ENCODE measurements at places on chromosomes 7 and 10.

- no peak for DNase-seq
These were observed 48.9 kb downstream of the ZCCHC24 start for GRCh38 chr10:79396520-79396919.

- DNase-seq = no peak
These were observed 336.8 kb upstream of the IGFBP3 start for GRCh38 chr7:46257761-46258448.

GRCh38 chr10:63563623-63564022, 42.4 kb downstream of the REEP3 start:
- DNase-seq = no peak

- DNase-seq = no peak
These were observed 31.9 kb downstream of the LCOR start for GRCh38 chr10:96863922-96864543.

- DNase-seq = no peak
These were observed 123.6 kb downstream of the UBE2H start for GRCh38 chr7:129828989-129829736.

GRCh38 chr10:49001870-49002672, 62.4 kb upstream of the LRRC18 start:
- no peak for DNase-seq

- DNase-seq = no peak
These were observed 20.8 kb upstream of the HYAL4 start for GRCh38 chr7:123823898-123824753.

DNA sequence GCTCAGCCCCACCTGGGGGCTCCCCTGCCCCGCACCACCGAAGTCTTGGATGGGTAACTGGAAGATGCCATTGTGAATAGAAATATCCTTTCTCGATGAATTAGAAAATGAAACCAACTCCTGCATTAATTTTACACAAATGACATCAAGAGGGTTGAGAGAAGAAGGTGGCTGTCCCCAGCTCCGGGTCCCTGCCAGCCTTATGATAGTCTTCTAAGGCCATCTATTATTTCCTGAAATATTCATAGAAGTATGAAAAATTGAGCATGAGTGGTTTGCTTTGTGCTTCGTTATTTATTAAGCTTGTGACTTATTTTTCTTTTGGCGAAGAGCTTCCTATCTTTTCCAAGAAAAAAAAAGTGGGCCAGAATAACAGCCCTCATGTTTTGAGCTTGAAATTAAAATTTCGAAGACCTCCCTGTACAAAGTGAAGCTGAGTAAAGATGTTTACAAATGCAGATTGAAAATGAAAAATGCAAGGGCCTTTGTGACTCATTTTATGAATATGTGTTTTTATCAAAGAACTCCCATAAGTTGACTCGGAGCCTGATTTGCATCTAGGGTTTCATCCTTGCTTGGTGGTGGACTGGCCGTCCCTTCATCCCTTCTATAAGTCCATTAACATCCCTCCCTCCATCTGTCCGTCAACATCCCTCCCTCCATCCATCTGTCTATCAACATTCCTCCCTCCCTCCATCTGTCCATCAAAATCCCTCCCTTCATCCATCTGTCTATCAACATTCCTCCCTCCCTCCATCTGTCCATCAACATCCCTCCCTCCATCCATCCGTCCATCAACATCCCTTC, 20.5 kb upstream of the CFAP46 start:
- DNase-seq = no peak

DNA sequence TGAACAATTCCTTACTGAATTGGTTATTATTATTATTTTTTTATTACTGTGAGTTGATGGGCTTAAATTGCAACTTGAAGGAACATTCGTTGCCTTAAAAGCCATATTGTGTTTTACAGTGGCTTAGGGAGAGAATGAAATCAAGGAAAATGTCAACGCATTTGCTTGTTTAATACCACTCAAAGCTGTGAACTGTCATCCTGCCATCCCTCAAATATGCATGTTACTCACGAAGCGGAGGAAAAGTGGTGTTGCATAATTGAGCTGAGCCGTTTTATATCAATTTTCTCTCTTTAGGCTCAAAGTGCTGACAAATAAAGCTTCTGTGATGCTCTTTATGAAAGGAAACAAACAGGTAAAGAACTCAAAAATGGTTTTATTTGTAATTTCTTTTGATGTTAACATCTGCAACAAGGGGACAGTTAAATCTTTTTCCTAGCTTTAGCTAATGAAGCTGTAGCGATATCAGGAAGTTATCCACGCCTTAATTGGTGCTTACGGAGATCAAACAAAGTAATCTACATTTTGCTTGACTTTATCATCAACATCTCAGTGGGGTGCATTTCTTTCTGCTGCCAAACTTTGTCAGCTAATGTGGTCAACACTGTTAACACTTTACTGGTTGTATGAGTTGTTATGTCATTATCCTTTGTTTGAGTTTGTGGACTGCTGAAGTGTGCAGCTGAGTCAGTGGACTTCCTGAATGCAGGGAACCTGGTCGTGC, 33.1 kb downstream of the GLRX3 start:
- DNase-seq = no peak

- DNase-seq = no peak
These were observed 1634.5 kb upstream of the LRRTM3 start for GRCh38 chr10:65291286-65291685.

- DNase-seq = no peak
These were observed 44.2 kb upstream of the PPP2R2D start for GRCh38 chr10:131856441-131857094.

- DNase-seq = no peak
These were observed 47.2 kb upstream of the TNRC18 start for GRCh38 chr7:5470816-5471215.

GRCh38 chr7:91800389-91800788, 80.1 kb downstream of the MTERF1 start:
- DNase-seq = no peak

DNA sequence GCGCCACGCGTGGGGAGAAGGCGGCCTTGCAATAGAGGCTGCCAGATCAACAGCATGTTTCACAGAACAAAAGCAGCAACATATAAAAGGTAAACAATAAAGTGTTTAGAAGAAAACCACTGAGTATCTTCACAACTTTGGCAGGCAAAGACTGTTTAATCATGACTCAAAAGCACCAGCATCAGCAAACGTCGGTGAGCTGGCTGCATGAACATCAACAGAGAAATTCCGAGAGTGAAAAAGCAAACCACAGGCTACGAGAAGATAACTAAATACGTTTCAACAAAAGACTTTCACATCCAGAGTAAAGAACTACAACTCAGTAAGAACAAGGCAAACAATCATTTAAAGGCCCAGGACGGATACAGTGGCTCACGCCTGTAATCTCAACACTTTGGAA, 172.0 kb downstream of the MAD1L1 start:
- no peak for DNase-seq

GRCh38 chr10:71023704-71024283, 135.4 kb upstream of the PCBD1 start:
- no peak for DNase-seq

DNA sequence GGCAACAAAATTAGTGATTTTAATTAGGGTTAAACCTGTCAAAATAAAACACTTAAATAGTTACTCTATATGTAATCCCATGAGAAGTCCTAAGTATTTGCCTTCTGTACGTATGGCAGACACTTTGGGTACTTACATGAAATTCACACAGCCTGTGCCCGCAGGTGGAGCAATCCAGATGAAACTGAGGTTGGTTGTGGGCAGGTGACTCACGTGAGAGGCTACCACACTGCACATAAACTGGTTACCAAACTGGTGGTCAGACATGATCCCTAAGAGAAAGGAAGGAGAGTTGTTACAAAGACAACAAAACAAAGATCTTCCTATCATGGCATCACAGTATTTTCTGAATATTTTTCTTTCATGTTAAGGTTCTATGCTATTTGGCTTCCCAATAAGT, 156.1 kb downstream of the RELN start:
- DNase-seq = no peak

DNA sequence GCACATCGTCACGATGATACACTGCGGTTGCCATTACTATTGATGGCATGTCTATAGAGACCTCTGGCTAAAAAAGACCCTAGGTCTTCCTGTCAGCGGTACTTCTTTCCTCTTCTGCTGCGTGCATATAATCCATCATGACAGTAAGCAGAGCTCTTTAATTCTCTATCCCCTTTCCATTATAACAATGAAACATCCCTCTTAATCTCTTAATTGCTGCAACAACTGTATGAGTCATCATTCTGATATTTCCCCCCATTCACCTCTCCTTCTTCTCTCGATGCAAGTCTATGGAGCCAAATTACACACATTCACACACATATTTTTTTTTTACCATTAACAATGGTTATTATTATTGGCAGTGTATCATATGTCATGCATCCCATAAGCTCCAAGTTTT, 45.2 kb upstream of the AKR1E2 start:
- no peak for DNase-seq

DNA sequence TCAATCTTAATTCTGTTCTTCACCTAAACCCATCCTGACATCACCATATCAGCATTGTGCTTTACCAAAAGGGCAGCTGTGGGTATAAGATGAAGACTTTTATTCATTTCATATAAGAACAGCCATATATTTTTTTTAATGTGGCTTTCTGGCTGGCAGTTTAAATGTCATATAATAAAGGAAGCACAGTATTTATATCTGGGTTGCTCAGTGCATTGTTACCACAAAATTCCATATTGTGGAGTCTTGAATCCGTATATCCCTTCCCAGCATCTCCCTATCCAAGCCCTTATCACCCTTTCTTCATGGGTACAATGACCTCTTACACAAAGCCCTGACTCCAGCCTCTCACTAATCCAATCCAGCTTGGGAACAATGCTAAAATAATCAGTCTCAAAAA, 125.8 kb downstream of the RAPGEF5 start:
- DNase-seq = no peak

DNA sequence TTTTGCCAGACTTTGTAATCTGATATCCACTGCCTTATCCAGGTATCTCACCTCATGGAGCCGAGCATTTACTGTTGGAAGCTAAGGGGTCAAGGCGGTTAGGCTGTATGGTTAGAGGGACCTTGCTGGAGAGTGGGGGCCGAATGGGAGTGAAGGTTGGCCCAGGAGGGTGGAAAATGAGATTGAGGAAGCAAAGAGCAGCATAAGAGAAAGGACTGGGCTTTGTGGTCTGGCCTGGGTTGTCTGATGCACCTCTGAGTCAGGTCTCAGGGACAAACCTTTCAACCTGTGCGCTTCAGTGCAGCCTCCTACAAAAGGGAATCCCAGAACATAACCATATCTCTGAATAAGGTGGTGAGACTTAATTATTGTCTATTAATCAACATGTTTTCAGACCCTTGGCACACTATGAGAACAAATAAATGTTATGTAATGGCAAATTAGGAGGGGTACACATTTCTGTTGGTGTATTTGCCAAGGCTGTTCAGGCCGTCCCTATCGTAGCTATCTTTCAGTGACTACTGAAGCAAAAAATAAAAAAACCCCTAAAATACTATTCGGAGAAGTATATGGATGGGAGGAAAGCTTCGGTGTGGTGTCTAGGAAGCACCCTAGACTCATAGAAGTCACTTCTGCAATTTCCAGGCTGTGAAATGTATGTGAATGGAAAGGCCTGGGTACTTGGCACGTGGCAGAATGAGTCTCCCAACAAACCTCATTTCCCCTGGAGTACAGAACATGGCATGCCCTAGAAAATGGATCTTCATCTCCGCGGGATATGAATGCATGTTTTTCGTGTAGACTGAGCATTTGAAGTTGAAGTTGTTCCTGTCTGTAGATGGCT, 4.3 kb downstream of the CAMK1D start:
- no peak for DNase-seq

DNA sequence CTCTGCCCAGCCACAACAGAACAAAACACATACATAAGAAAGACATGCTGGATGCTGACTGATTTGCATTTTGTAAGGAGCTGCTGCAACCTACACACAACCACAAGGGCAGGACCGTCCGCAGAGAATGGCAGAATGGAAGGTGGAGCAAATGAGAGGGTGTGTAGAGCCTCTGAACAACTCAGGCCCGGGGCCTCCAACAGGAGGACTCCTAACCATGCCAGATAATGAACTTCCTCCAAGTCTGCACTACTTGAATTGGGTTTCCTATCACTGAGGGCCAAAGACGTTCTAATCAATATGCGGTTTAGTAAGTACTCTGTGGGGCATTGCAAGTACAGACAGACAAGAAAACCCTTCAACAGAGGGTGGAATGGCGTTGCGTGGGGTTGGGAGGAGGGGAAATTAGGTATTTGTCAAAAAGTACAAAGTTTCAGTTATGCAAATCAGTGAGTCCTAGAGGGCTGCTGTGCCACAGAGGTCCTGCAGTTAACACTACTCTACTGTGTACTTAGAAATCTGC, 14.6 kb downstream of the VOPP1 start:
- no peak for DNase-seq

- no peak for DNase-seq
These were observed 6.9 kb downstream of the CYCS start for GRCh38 chr7:25118048-25118753.

- no peak for DNase-seq
These were observed 179.9 kb upstream of the CXCL12 start for GRCh38 chr10:44564790-44565189.

DNA sequence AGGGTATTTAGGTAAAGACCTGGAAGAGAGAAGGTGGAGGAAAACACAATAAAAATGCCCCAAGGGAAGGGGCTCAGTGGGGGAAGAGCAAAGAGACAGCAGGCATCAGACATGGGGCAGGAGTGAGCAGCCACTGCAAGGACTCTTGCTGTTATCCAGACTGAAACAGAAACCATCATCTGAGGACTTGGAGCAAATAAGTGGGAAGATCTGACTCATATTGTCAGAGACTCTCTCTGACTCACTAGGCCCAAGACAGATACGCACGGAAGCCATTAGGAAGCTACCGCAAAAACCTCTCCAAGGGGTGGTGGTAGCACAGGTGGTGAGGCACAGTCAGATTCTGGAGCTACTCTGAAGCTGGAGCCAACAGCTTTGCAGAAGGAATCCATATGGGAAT, 110.7 kb downstream of the RNF32 start:
- no peak for DNase-seq

GRCh38 chr10:13670311-13670710, 83.5 kb downstream of the PRPF18 start:
- DNase-seq = no peak

DNA sequence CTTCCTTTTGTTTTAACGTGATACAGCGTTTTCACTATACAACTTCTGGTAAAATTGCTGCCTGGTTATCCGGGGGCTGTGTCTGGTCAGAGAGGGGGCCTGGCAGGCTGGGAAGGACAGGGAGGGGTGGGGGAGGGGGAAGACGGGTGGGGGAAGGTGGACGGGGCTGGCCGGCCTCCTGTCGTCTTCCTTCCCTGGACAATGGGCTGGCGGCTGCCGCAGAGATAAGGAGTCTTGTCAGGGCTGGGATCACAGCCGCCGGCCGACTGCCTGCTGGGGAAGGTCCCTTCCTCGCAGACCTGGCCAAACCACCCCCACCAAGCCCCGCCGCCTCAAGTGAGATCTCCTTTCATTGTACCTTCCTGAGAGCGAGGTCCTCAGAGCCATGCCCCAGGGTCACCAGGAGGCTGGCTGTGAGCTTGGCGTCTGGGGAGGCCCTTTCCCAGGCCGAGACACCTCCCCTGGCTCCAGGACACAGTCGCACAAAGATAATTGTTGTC, 151.2 kb upstream of the TNRC18 start:
- no peak for DNase-seq

- DNase-seq = no peak
These were observed 42.8 kb downstream of the HSPA12A start for GRCh38 chr10:116699471-116700150.

- DNase-seq = no peak
These were observed 44.3 kb downstream of the MSRB2 start for GRCh38 chr10:23139677-23140076.

All from stimulated activated CD8-positive, alpha-beta memory T cell treated with anti-CD3 and anti-CD28 coated beads, Interleukin-4, amount 100 ng/mL, for 4 hours (primary cell).